ENCODE measurements at places on chromosomes 2 and 18.

GRCh38 chr18:66159451-66159850, 408.6 kb downstream of the CDH7 start:
- no peak for DNase-seq

- peak; percentile 90 for DNase-seq
These were observed 39.2 kb downstream of the BIN1 start for GRCh38 chr2:127067620-127068350.

- no peak for DNase-seq
These were observed 51.4 kb downstream of the LPIN1 start for GRCh38 chr2:11797846-11798245.

DNA sequence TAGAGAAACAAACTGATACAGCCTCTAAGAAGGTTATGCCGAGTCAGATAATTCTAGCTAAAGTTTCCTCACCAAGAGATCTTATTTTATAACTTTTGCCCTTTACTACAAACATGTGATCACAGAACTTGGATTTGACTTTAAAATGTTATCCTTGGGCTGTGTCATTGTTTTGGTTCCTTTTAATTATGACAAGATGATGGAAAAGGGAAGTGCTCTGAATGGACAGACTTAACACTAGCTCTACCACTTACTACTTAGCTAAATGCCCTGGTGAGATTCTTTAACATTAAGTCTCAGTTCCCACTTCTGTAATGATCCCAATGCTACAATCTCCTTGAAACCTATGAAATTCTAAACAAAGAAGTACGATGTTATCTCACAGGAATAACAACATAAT, 69.9 kb downstream of the RTTN start:
- DNase-seq: no peak

DNA sequence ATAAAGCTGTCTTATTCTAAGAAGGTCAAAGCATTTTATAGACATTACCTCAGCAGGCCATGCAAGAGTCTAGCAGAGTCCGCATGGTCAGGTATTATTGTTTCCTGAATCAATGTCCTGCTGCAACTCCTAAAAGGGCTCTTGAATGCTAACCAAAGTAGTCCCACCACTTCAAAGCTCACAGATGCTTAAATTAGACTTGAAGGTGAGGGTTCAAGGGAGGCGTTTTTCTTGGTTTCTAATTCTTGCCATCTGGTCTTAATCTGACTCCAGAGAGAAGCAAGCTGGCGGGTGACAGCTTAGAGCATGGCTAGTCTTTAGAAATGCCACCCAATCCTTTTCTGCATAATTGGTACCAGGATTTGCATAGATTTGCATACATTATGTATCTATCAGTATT, 226.3 kb downstream of the MREG start:
- DNase-seq: no peak

DNA sequence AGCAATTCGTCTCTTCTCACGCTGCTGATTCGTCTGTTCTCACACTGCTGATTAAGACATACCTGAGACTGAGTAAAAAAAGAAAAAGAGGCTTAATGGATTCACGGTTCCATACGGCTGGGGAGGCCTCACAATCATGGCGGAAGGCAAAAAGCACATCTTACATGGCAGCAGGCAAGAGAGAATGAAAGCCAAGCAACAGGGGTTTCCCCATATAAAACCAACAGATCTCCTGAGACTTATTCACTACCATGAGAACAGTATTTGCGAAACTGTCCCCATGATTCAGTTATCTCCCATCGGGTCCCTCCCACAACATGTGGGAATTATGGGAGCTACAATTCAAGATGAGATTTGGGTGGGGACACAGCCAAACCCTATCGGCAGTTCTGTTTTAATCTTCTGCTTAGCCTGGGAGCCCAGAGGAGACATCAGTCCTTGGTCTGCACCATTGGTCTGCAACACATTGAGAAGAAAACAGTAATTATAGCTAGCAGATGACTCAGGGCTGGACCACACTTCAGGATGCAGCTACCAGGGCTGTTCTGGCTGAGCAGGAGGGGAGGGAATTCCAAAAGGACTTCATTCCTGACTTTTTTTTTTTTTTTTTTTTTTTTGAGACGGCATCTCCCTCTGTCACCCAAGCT, 69.4 kb downstream of the CABLES1 start:
- DNase-seq: no peak

DNA sequence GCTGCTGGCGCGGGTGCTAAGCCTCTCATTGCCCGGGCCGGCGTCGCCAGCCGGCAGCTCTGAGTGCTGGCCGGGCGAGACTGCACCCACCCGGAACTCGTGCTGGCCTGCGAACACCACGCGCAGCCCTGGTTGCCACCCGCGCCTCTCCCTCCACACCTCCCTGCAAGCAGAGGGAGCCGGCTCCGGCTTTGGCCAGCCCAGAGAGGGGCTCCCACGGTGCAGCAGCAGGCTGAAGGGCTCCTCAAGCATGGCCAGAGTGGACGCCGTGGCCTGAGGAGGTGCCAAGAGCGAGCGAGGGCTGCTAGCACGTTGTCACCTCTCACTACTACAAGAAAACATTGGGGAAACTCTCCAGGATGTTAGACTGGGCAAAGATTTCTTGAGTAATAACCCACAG, 98.6 kb downstream of the SPIRE1 start:
- no peak for DNase-seq

DNA sequence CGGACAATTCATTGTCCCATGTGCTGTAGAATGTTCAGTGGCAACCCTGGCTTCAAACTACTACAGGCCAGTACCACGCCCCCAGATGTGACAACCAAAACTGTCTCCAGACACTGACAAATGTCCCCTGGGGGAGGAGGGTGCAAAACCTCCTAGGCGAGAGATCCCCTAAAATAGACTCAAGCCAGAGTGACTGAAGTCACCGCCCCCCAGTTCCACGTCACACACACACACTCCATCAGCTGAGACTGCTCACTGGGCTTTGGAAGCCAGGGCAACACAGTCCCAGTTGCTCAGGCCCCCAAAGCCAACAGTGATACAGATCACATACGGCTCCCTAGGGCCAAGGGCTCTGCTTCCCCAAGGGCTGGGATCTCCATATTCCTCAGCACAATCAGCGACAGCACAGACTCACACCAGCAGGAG, 19.1 kb downstream of the HDAC4 start:
- peak; percentile 77 for DNase-seq

GRCh38 chr2:151422917-151423439, 13.3 kb downstream of the RIF1 start:
- no peak for DNase-seq

DNA sequence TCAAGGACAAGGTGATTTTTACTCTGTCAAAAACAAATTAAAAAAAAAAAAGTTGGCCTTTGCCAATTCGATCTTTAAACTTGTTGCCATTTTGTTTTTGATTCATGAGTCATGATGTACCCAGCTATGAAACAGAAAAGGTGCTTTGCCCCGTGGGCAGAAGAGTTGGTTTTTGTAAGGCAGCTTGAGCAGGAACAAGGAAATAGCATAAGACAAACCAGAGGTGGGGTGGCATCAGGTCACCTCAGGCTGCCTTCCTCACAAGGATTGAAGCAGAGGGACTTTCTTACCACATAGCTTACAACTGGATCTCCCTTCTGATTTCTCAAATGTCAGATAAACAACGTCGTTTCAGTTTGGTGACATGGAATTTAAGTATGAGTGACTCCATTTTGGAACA, 123.8 kb downstream of the ARL4C start:
- DNase-seq: no peak
